ENCODE measurements at places on chromosomes 3 and 15. TPM values are rescaled to one million over a fixed set of nuclear protein-coding genes. Genes with fewer than 3 reads are reported as not detected.

Gene CFAP100
- total RNA-seq: not detected

Gene FETUB
- total RNA-seq: 0.10 TPM

Gene SLC6A11
- 0.03 TPM for total RNA-seq

Gene GUCA1C
- total RNA-seq: not detected
